Left colon (tissue), 2 donors: ENCODE measurements at places on chromosomes 2 and 18.

DNA sequence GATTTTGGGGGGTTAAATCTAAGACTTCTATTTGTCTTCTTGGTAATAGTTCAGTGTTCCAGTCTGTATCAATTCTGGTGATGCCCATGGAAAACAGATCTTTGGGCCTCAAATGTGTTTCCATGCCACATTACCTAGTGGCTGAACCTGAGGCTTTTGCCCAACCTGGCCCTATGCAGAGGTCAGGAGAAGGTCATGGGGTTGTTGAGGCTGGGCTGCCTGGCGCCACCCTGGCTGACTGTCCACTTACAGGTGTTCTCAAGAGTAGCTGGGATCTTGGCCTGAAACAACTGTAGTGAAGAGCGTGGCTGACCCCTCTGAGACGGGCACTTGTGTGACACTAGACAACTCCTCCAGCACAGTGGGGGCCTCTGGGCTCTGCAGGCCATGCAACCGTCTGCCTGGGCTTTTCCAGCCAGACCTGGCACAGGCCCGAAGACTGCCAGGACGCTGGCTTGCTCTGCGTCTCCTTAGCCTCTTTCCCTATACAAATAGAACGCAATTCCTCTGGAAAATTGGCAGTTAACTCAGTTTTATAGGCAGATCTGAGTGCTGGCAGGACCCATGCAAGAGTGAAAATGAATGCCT, 127.8 kb downstream of the TRIM43 start:
- DNase-seq, result no peak

DNA sequence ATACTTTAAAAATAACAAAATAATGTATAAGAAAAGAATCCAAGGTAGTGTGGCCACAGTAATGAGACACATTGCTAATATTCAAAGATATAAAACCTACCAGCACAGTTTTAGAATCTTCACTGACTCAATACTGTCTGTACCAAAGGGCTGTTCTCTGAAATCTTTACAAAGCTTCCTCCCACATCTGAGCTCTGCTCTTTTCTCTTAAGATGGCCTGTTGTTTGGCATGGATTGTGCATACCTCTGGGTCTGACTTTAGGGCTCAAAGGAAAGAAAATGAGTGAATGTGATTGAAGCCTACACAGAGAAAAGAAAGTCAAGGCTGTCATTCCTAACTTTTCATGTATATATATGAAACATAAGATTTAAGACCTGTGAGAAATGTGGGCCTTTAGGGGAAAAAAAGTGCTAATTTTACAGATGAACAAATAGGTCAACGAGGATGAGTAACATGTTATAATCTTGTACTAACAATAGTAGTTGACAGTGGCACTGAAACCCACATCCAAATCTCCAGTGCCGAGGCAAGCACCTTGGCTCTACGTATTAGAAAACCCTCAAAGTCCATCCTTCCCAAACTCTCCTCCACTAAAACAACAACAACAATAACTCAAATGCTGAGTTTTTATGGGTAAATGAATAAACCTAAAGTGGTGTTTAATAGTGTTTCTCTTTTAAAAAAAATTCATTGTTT, 114.2 kb downstream of the ZNF521 start:
- no peak for DNase-seq

- DNase-seq, result no peak
Observed at GRCh38 chr2:78814331-78814986, 211.0 kb upstream of the REG3G start.

DNA sequence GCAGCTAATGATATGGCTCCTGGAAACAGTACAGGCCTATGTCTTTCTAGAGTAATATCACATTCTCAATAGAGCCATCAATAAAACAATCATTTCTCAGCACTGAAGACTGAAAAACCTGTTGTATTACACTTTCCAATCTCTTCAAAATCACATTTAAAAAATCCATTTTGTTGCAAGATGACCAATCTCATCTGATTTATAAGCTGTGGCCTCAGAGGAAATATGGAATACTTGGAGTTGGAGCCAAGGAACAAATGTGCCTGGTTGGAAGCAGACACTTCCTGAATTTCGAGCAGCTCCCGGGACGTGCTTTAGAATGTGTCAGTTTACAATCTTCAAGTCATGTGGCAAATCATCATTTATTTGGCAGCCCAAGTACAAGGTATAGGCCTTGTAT, 114.5 kb downstream of the ADCYAP1 start:
- DNase-seq, result no peak

DNA sequence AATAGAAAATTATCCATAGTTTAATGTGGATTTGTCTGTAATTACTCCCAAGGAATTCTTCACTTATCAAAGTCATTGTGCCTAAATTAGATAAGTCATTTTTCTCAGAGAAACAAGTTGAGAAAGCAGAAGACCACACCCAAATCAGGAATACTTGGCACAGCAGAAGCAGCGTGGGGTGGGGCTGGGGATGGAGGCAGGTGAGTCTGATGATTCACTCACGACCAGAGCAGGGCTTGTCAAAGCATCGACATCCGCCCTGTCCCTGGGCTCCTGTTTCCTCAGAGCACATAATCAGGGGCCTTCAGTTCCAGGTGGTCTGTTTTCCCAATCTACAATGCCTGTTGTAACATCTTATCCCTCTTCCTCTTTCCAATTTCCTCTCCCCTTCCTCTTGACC, 31.5 kb upstream of the COLEC12 start:
- no peak for DNase-seq

DNA sequence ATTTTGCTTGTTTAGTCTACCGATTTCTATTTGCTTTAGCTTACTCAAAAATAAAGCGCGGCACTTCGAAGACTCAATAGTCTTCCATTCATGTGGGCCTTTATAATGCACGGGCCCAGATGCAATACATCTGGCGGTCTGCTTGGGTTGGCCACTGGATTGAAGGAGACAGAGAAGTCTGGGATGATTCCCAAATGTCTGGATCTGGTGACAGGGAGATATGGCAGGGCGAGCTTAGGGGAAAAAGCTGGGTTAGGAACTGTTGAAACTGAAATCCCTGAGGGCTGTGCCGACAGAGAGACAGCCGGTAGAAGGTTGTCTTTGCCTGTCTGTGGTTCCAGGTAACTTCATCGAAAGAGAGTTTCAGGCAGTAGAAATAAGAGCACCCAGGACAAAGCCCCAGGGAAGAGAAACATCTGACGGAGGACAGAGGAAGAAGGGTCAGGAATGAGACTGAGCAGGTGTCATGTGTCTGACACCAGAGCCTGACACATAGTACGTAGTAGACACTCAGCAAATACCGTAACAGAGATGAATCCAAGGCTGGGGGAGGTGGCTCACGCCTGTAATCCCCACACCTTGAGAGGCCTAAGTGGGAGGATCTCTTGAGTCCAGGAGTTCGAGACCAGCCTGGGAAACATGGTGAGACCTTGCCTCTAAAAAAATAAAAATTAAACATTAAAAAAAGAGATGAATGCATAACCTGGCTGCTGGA, 13.6 kb downstream of the CLUL1 start:
- no peak for DNase-seq
